ENCODE measurements at places on chromosomes 6 and 20. TPM values are rescaled to one million over a fixed set of nuclear protein-coding genes. Genes with fewer than 3 reads are reported as not detected.

The THEMIS gene
- polyA plus RNA-seq: 0.29 TPM

The EDN3 gene
- not detected for polyA plus RNA-seq

The SPDEF gene
- 0.05 TPM for polyA plus RNA-seq

The SLC22A2 gene
- polyA plus RNA-seq: not detected

The SIRPB1 gene
- polyA plus RNA-seq: 0.47 TPM

The DEFB115 gene
- not detected for polyA plus RNA-seq

The SGK2 gene
- 22.9 TPM for polyA plus RNA-seq

The ZNF292 gene
- polyA plus RNA-seq: 2.7 TPM

The GPR63 gene
- polyA plus RNA-seq: 0.03 TPM

The APOM gene
- 182 TPM for polyA plus RNA-seq

The NKAIN2 gene
- 0.05 TPM for polyA plus RNA-seq

The GNMT gene
- polyA plus RNA-seq: 163 TPM

The IL17A gene
- polyA plus RNA-seq: not detected

The DHX16 gene
- polyA plus RNA-seq: 14.2 TPM

The NKX2-2 gene
- not detected for polyA plus RNA-seq

The KHDC1 gene
- polyA plus RNA-seq: 0.16 TPM

The SOX18 gene
- polyA plus RNA-seq: 1.1 TPM

The PPIL6 gene
- polyA plus RNA-seq: 0.33 TPM

The TBC1D22B gene
- polyA plus RNA-seq: 1.4 TPM

The SNAP91 gene
- polyA plus RNA-seq: not detected

The COL20A1 gene
- not detected for polyA plus RNA-seq

The SPATA25 gene
- 0.43 TPM for polyA plus RNA-seq

The ANKEF1 gene
- polyA plus RNA-seq: 2.9 TPM

The MAP3K4 gene
- polyA plus RNA-seq: 5.9 TPM

The GNAS-AS1 gene
- 0.09 TPM for polyA plus RNA-seq

The PROKR2 gene
- not detected for polyA plus RNA-seq

The ARMC2 gene
- 0.94 TPM for polyA plus RNA-seq

The CDH4 gene
- 0.03 TPM for polyA plus RNA-seq

The PI3 gene
- not detected for polyA plus RNA-seq

The NOX3 gene
- polyA plus RNA-seq: not detected

The TMEM217 gene
- polyA plus RNA-seq: 0.39 TPM

The ARG1 gene
- 1,194 TPM for polyA plus RNA-seq
